ENCODE measurements at places on chromosomes 3 and 15.

GRCh38 chr3:171758109-171758508, 52.2 kb downstream of the PLD1 start:
- no peak for DNase-seq

GRCh38 chr15:75738014-75738646, 25.5 kb upstream of the CSPG4 start:
- no peak for DNase-seq

GRCh38 chr3:60584250-60584649, 667.0 kb downstream of the FHIT start:
- no peak for DNase-seq

GRCh38 chr3:129942296-129942695, 32.2 kb upstream of the TRH start:
- DNase-seq: peak; percentile 40

DNA sequence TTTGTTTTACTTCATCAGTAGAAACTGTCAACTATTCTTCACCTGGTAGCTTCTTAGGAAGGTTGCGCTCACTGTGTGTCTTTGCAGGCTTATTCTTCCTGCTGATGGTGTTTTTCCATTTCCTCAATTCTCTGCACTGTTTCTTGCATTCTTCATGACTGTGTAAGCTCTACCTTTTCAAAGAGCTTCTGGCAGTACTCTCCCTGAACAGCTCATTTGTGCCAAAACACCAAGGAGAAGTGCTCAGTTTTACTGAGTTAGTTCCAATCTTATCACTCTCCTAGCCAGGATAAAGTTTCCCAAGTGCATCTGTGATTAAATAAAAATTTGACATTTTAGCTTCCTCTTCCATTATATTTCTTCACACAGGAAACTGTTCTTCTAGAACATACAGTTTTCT, 339.8 kb downstream of the EPHA3 start:
- no peak for DNase-seq

- no peak for DNase-seq
Observed at GRCh38 chr3:190336516-190337189, 14.4 kb upstream of the CLDN1 start.

- DNase-seq: no peak
Observed at GRCh38 chr15:71800835-71801745, 9.3 kb upstream of the NR2E3 start.

DNA sequence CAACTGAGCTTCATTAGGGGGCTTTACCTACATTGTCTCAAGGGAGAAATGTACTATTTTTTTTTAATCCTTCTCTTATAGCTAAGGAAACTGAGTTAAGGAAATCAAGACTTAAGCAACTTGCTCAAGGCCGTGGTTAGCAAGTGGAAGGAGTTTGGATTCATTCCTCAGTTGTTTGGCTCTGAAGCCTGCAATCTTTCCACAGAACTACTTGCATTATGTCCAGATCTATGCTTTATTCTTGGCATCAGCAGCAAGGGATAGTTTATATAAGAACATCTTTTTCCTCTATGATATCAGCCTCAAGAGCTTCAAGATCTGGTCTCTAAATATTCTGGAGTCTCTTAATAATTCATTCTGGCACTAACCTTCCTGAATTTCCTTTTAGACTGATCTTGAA, 182.4 kb downstream of the SV2B start:
- no peak for DNase-seq

DNA sequence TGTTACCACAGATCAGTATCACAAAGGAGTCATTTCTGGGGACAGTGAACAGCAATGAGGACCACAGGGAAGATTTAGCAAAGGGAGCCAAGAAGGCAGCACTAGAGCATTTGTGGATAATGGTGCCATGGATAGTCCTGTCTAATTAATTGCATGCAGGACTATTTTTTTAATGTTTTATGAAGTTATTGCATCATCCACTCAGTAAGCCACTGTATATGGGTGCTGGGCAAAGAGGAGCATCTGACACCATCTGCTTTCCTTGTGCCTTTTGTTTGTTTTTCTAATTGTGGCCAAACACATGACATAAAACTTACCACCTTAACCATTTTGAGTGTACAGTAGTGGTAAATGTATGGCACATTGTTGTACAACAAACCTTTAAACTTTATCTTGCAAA, 301.1 kb upstream of the LRRFIP2 start:
- DNase-seq: no peak

- no peak for DNase-seq
Observed at GRCh38 chr15:64127521-64128270, 23.8 kb upstream of the SNX22 start.

DNA sequence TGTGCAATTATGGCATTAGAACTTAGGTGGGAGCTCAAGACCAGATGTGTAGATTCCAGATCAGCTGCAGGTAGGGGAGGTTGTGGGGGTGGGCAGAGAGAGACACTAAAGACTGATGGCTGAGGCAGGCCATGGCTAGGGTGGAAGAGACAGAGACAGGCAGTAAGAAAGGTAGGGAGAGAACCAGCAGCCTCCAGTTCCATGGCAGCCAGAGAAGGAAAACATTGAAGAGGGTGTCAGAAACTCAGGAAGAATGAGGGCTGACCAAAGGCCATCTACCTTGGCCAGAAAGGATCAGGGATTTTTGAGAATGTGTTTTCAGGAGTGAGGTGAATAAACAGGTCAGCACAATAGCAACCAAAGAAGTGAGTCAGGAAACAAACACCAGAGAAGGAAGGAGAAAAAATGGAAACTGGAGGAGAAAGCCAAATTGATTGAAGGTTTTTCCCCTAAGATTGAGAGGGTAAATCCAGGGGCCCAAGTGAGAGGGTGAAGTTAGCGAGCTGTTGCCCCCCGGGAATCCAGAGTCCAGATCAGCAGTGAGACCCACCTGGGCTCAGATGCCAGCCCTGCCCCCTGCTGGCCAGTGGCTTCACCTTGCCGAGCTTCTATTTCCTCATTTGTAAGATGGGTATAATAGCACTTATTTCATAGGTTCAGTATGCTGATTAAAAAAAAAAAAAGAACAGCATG, 41.0 kb downstream of the ABHD2 start:
- peak; percentile 66 for DNase-seq

DNA sequence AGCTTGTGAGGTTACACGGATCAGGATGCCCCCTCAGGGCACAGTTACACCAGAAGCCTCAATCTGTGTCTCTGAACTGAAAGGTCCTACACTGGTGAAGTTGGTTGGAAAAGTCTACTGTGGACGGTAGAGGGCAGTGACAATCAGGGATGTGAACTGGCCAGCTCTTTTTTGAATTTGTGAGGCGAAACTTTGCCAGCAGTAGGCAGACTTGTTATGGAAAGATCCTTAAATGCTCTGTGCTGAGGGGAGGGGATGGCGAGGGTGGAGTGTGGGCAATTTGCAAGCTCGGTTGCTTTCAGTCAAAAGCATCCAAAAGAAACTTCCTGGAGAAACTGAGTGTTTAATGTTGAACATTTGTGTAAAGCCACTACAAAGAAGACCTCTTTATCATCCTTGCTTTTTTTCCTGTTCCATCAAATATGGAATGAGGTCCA, 127.4 kb upstream of the ABHD17C start:
- no peak for DNase-seq

- DNase-seq: no peak
Observed at GRCh38 chr3:148815316-148816110, 12.1 kb upstream of the CPB1 start.

DNA sequence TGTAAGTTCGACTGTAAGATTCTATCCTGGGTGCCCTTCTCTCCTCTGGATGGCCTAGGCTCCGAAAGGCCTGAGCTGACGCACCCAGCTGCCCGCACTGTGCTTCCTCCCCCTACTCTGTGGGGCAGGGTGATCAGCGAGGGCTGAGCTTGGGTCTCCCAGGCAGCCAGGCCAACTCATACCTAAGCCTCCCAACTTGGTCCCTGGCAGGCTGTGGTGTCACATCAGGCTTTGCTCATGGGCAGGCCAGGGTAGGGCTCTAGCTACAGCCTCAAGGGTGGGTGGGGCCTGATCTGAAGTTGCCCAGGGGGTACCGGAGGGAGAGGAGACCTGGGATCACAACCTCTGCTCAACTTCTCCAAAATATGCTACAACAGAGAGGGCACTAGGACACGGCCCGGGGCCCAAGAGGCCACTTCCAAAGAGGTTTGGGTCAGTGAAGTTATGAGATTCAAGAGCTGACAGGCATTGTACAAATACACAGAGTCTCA, 123.1 kb downstream of the ADCY5 start:
- DNase-seq: no peak

DNA sequence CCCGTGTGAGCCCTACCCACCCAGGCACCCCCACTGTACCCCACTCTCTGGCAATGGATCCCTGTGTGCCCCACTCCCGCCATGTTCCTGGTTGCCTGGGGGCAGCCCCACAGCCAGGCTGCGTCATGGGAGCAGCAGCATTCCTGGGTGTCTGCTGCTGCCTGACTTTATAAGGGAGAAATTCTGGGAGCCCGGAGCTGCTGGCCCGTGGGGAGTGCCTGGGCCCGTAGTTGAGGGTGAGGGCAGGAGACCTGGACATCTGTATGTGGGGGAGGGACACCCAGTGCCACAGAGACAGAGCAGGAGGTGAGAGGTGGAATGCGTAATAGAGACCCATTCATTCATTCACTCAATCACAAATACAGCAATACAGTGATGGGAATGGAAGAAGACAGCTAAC, 15.1 kb downstream of the CSPG4 start:
- no peak for DNase-seq

- no peak for DNase-seq
Observed at GRCh38 chr3:69008980-69009379, 4.5 kb downstream of the EOGT start.

- DNase-seq: no peak
Observed at GRCh38 chr15:64503197-64503596, 42.8 kb downstream of the ZNF609 start.

GRCh38 chr3:192980632-192981031, 63.0 kb upstream of the MB21D2 start:
- no peak for DNase-seq

- no peak for DNase-seq
Observed at GRCh38 chr3:13479332-13479581, 849 bp upstream of the HDAC11 start.

DNA sequence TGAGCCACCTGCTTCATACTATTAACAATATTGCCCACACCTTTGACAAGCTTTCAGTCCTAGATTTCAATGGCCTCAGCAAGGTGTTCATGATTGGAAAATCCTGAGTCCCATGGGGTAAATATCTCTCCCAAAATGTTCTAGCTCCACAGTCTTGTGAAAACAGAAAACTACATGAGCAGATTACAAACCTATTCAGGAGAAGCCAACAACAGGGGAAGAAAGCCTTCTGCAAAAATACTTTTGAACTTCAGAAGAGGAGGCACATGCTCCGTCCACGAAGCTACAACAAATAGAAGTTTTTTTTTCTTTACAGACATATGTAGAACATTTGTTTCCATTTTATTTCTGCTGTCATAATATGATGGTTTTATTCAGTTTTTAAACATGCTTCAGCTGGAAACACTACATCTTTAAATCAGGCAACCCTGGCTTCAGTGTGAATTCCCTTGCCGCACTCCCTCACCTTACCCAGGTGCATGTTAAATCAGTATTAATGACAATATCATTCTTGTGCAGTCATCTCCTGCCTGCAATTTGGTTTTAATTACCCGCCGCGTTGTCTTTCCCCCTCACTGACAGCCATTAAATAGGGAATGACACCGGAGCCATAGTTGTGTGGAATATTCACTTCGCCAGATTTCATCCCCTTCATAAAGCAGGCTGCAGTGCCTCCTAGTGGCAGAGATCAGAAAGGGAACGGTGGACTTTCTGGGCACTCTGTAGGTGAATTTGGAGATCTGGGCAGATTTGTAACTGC, 725.5 kb upstream of the ARRDC4 start:
- no peak for DNase-seq

DNA sequence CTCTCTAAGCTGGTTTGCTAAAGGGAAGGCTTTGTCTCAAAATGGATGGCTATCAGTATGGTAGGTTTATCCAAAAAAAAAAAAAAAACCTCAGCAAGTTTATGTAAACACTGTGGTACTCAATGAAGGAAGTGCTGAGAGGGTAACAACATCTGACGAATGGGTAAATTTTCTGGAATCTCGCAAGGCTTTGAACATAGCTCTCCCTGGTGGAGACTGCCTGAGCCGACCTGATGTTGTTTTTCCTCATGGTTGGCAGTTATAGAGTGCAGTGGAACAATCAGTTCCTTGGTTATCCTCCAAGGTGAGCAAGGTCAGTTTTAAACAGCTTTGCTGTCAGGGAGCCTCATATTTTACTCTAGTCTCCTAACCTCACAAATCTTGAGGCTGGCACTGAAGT, 94.6 kb downstream of the ZPLD1 start:
- no peak for DNase-seq

DNA sequence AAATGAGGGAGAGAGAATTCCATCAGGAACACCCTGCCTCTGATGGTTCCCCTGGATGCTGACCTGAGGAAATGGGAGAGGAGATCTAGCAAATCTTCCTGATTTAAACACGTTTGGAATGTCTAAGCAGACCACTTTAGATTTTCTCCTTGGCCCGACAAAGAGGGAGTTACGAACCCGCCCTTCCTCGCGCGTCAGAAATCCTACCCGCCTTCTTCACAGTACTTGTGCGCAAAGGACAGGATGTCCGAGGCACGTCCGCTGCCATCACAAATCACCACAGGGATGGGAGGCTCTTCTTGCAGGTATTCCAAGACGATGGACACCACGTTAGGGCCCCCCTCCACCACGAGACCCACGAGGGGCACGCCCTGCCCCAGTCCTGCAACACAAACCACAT, 38.6 kb downstream of the TRPM1 start:
- DNase-seq: no peak
